ENCODE measurements at places on chromosomes 6 and 20. TPM values are rescaled to one million over a fixed set of nuclear protein-coding genes. Genes with fewer than 3 reads are reported as not detected.

ZBTB46 gene
- 4.3 TPM for total RNA-seq

HLA-G gene
- not detected for total RNA-seq

FOXF2 gene
- total RNA-seq, result not detected

TREM1 gene
- not detected for total RNA-seq

FAM83D gene
- total RNA-seq, result 46.0 TPM

KIF6 gene
- total RNA-seq, result not detected

ASIP gene
- not detected for total RNA-seq

C6orf58 gene
- total RNA-seq, result not detected

CLVS2 gene
- not detected for total RNA-seq

ZBP1 gene
- not detected for total RNA-seq

SLA2 gene
- total RNA-seq, result not detected

SLC22A2 gene
- total RNA-seq, result not detected

SLC35B2 gene
- total RNA-seq, result 53.4 TPM

APCDD1L gene
- total RNA-seq, result 0.88 TPM

LY86 gene
- total RNA-seq, result not detected

GPX5 gene
- not detected for total RNA-seq

ZNF217 gene
- total RNA-seq, result 32.1 TPM

ULBP1 gene
- total RNA-seq, result 0.33 TPM

ABCC10 gene
- total RNA-seq, result 37.9 TPM

PROCR gene
- total RNA-seq, result 228 TPM

LEMD2 gene
- 84.3 TPM for total RNA-seq

HMGCLL1 gene
- not detected for total RNA-seq

EDN1 gene
- 493 TPM for total RNA-seq

SPATA25 gene
- not detected for total RNA-seq

NRM gene
- total RNA-seq, result 32.2 TPM

PLEKHG1 gene
- total RNA-seq, result 49.7 TPM

SNAI1 gene
- 14.5 TPM for total RNA-seq

TSHZ2 gene
- total RNA-seq, result not detected

STX7 gene
- 42.5 TPM for total RNA-seq

HCK gene
- total RNA-seq, result not detected

HLA-DMB gene
- total RNA-seq, result 0.39 TPM

SNAP91 gene
- 0.72 TPM for total RNA-seq

SPTLC3 gene
- total RNA-seq, result 0.23 TPM

ADAM33 gene
- 0.18 TPM for total RNA-seq

PI3 gene
- total RNA-seq, result not detected

ULBP2 gene
- total RNA-seq, result 7.0 TPM

SERAC1 gene
- total RNA-seq, result 5.7 TPM

RSPH3 gene
- 3.3 TPM for total RNA-seq

BTNL2 gene
- total RNA-seq, result not detected

FOXP4 gene
- total RNA-seq, result 23.9 TPM

FLRT3 gene
- 0.13 TPM for total RNA-seq

WASF1 gene
- 20.9 TPM for total RNA-seq

SPATA2 gene
- 6.1 TPM for total RNA-seq

HRH3 gene
- not detected for total RNA-seq

PFDN4 gene
- total RNA-seq, result 44.2 TPM

NNAT gene
- total RNA-seq, result 10.7 TPM

TGM2 gene
- total RNA-seq, result 708 TPM
